Body of pancreas (tissue), 4 donors: ENCODE measurements at places on chromosomes 4 and X. TPM values are rescaled to one million over a fixed set of nuclear protein-coding genes. Genes with fewer than 3 reads are reported as not detected.

SPANXD gene
- total RNA-seq, result not detected

GRCh38 chrX:66756717-66757116, 117.8 kb upstream of the EDA2R start:
- no peak overlapping the region for H3K4me3 ChIP-seq
- no peak overlapping the region for H3K27ac ChIP-seq
- H3K4me1 ChIP-seq, result no peaks in the 10 kb centered on the region
- no peaks in the 10 kb centered on the region for H3K27me3 ChIP-seq
- no peaks in the 10 kb centered on the region for H3K36me3 ChIP-seq

PRDM8 gene
- 2.6 TPM for total RNA-seq

DNA sequence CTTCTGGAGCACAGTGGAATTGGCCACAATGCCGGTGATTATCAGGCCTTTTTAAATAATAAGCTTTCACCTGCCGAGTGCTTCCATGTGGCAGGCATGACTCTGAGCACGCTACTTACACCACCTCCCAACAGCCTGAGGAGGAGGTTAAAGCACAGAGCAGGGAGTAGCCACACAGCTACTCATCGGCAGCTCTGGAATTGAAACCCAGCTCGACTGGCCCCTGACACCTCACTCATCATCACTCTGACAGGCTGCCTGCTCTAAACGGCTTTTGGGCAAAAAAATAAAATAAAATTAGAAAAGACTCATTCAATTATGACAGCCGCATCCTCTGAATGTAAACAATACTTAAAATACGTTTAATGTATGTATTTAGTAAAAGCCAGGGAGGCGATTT, 326.4 kb upstream of the NOCT start:
- H3K4me1 ChIP-seq, result no peaks in the 10 kb centered on the region
- H3K36me3 ChIP-seq, result no peaks in the 10 kb centered on the region
- no peak overlapping the region for H3K27ac ChIP-seq
- no peak for DNase-seq
- no peak overlapping the region for H3K4me3 ChIP-seq
